ENCODE measurements at places on chromosomes 2 and 18.

DNA sequence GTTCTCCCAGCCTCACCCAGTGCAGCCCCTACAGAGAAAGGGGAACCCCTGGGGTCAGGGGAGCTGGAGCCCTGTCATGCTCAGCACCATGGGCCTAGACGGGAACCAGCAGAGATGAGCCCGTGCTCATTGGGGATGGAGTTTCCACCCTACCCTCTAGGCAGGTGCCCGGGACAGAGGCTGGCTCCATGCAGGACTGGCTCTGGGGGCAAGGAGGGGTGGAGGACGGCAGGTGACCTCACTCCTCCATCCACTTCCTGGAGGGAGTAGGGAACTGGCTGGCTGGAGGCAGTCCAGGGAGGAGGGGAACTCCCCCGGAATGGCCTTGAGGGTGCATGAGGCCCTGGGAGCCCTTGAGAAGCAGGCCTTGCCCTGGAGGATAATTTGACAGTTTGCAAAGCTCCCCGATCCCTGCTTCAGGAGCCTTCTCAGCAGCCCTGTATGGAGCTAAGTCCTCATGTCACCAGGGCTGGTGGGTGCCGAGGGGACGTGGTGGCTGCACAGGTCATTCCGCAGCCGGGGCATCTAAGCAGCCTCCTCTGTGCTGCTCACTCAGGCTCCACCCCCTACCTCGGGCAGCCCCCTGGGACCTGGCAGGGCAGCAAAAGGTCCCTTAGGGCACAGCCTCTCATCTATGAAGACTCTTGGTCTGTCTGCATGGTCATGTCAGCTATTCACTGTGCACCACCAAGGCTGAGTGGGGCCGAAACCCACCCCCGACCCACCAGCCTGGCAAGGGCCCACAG is 2.1 kb downstream of the NEURL3 start:
- DNase-seq = no peak

DNA sequence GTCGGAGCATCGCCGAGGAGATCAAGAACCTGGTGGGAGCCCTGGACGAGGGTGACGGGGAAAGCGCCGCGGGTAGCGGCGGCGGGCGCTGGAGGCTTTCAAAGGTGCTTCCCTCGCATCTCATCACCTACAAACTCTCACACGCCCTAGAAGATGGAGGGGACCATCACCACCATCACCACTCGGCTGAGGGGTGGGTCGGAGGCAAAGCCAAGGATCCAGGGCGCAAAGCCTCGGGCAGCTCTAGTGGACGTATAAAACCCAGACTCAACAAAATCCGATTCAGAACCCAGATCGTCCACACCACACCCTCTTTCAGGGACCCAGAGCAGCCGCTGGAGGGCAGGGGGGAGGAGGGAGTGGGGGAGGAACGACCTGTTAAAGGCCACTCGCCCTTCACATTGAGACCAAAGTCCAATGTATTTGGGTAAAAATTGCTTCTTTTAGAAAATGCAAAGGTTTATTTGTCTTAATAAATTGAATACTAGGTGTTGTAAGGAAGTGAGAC is 1.5 kb downstream of the SOWAHC start:
- peak; percentile 19 for DNase-seq

DNA sequence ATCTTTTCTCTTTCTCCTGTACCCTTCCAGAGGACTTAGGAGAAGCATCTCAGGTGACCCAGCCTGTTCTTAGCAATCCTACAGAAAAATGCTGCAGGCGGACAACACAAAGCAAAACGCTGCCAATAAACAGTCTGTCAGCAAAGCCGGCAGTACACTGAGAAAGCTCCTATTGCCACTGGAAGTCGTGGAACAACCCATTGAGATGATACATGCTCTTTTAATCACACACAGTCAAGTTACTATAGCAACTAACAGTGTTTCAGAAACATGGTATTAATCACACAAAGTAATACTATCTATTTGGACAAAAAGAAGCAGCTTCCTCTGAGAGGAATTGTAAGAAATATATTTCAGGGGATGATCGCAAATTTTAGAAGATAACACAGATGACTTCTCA is 10.5 kb downstream of the CTLA4 start:
- DNase-seq = no peak

DNA sequence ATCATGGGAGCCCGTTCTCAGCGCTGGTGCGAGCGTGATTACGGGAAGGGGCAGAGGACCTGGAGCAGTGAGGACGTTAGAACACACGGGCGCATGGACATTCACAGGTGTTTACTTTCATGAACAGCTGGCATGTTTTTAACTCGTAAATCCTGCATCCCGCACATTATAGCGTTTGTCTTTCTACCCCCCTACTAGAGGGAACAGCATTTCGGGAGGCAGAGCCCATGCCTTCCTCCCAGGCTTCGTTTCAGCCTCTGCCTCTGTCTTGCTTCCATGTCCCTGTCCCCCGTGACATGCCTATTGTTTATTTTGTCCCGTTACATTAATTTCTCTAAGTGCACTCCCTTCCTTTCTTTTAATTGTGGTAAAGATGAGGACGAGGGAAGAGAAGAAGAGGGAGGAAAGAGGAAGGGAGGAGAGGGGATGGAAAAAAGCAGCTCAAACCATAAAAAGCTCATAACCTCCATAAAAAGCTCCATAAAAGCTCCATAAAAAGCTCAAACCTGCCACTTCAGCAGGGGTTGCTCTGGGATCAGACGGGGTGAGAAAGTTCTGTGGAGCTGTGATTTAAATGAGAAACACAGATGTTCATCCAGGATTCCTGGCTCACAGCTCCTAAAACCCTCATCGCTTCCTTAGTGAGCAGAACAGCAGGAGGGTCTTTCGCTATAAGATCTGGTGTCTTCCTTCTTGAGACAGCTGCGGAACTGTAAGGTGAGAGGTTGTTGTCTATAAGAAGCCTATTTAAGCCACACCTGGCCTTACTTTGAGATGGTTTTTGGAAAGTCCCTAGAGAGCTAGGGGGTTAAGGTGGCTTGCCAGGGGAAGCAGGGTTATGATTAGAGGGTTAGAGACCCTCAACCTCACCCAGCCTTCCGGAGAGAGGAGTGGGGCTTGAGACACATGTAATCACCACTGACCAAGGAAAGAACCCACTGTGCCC is 66.6 kb upstream of the SNTG2 start:
- no peak for DNase-seq

DNA sequence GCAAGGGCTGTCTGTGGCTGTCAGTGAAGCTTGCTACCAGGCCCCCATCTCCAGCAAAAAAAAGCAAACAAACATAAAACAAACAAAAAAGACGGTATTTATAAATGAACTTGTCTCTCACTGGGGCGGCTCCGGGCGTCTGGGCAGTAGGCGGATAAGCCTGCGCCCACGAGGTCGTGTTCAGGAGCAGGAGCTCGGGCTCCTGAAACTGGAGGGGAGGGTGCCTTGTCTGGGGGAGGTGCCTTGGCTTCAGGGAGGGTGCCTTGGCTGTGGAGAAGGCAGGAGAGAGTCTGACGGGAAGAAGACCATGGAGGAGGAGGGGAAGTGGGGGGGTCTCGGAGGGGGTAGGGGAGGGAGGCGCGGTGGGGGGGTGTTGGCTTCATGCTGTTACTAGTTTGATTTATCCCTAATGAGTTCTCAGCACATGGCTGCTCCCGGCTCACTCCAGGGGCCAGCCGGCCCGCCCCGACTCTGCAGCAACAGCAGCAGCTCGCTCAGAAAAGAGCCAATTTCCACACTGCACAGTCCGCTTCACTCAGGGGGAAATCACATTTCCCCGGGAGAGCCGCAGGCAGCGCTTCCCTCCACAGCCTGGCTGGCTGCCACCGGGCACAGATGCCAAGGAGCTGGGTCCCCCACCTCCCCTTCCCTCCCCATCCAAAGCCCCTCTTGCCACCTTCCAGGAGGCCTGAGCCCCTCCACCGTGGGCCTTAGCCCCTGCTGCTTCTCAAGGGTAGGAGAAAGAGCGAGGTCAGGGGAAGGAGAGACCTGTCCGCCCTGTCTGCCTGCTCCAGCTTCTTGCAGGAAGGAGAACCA is 38.7 kb downstream of the PSD4 start:
- DNase-seq = no peak

DNA sequence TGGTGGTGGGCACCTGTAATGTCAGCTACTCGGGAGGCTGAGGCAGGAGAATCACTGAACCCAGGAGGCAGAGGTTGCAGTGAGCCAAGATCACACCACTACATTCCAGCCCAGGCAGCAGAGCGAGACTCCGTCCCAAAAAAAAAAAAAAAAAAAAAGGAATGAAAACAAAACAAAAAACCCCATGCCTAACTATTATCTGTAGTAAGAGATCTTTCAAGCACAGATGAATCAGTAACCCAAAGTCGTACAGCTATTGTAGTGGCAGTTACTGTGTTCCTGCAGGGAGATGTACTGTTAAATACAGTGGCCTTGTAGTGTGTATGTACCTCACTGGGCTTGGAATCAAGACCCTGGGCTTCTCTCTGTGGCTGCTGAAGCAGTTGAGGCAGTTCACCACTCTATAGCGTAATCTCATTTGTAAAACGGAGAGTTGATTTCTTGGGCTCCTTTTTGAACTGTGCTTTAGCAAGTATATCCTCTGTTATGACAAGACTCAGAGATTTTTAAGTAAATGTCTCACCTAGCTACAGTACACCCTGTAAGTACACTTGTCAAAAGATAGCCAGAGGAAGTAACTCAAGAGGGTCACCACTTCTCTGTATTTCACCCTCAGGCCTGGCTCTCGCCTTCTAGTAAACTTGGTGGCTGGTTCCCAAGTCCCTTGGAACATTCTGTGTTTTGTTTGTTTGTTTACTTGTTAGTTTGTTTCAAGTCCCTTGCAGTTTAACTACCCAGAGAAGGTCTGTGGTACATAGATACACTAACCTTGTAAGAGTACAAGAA is 109.6 kb upstream of the FOSL2 start:
- no peak for DNase-seq

GRCh38 chr2:46569061-46569560 is 89.7 kb downstream of the TMEM247 start:
- no peak for DNase-seq

DNA sequence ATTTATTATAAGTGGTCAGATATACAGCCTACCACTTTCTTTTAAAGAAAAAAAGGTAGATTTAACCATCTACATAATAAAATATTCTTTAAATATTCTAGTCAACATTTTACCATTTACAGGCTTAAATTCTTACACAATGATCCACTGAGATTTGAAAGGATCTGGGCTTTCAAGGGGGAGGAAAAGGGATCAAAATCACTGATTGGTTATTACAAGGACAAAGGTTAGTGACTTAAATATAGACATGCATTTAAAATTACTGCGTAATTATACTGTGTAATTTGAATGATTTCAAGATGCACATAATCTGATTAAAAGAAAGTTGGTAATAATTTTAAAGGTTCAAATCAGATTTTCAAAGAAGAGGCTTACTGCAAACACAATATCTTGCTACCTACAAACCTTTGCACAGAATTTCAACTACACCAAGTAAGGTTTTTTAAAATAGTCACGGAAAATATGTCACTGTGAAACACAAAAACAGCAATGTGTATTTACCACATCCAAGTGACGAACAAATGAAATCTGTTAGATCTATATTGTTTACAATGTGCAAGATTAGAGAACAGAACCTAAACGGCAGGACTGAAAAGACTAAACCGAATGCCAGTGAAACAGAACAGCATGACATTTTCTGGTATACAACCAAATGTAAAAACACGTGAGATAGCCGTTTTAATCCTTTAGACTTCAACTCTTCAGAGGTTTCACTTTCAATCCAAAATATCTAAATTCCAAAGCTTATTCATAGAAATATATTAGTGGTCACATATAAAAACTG is 40.8 kb downstream of the RTN4 start:
- DNase-seq = no peak

DNA sequence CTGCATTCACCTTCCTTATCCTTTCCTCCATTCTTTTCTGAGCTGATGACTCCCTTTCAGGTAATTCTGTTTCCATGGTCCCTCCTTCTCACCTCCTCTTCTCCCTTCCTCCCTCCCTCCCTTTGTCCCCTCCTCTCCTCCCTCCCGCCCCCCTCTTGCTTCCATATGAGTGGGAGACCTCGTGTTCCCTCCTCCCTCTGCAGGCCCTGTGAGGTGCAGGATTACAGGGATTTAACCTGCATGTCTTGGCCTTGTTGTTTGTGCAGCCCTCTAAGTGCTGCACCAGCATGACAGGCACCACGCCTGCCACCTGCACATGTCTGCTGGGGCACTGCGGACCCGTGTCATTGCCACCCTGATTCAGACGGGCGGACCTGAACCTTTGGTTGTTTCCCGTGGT is 103.1 kb downstream of the SNTG2 start:
- DNase-seq = no peak

DNA sequence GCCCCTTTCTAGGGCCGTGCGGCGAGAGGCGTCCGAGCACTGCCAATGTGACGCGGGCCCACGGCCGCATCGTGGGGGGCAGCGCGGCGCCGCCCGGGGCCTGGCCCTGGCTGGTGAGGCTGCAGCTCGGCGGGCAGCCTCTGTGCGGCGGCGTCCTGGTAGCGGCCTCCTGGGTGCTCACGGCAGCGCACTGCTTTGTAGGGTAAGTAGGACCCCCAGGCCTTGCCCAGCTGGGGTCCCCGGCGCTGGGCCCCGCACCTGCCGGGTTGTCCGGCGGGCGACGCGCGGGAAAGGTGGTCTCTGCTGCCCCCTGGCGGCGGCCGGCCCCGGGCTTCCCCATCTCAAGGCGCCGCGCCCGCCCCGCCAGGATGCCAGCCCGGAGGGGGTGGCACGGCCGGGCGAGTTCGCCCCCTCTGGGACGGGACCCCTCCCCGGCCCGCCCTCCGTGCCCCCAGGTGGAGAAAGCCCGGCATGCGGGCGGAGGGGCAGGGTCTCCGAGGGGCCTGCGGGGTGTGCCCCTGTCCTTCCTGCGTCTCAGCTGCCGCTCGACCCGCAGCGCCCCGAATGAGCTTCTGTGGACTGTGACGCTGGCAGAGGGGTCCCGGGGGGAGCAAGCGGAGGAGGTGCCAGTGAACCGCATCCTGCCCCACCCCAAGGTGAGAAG is 1.9 kb downstream of the PRSS56 start:
- peak; percentile 95 for DNase-seq

GRCh38 chr2:173734797-173735196 is 230.4 kb downstream of the SP3 start:
- no peak for DNase-seq
